ENCODE measurements at places on chromosomes 4 and X. TPM values are rescaled to one million over a fixed set of nuclear protein-coding genes. Genes with fewer than 3 reads are reported as not detected.

GRCh38 chrX:123570011-123570590 is 162.8 kb downstream of the THOC2 start:
- no peak for DNase-seq
- H3K27ac ChIP-seq: peak overlapping the region; percentile 68
- peaks cover 5% of the 10 kb centered on the region for H3K4me1 ChIP-seq
- H3K36me3 ChIP-seq: peaks cover 6% of the 10 kb centered on the region
- H3K27me3 ChIP-seq: no peaks in the 10 kb centered on the region

DNA sequence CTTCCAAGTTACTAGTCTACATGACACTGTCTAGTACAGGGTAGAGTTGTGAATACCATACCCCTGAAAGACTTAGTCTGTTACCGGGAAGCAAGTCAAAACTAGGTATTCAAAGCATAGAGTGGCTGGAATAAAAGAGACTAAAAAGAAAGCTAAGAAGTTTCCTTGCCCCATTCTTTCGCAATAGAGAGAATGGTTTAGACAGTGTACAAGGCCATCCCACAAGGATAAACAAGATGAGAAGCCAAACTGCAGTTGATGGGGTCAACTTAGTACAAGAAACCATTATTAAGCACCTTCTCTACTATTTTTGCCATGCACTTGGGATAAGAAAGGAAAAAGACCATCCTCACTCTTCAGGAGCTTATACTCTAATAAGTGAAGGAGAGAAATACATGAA is 30.3 kb downstream of the AMMECR1 start:
- H3K36me3 ChIP-seq: peaks cover 7% of the 10 kb centered on the region
- no peaks in the 10 kb centered on the region for H3K27me3 ChIP-seq
- H3K4me3 ChIP-seq: no peak overlapping the region
- H3K4me1 ChIP-seq: no peaks in the 10 kb centered on the region
- no peak overlapping the region for H3K27ac ChIP-seq

DNA sequence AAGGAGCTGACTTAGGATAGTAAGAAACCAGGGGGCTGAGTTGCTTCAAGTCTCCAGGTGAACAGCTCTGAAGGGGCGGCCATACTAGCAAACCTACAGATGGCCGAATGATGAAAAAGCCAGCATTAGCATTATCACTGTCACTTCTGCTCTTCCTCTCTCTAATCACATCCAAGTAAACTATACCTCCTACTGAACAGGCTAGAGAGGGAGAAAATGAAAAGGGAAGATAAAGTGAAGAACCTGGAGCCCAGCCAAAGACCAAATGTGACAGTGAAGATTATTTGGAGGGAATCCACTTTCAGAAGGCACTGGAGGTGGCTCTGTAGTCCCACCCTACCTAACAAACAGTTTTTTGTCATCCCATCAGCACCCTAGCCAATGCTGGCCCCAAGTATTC is 50.4 kb upstream of the PRPS1 start:
- H3K27ac ChIP-seq: no peak overlapping the region
- no peaks in the 10 kb centered on the region for H3K4me1 ChIP-seq
- DNase-seq: no peak
- H3K36me3 ChIP-seq: no peaks in the 10 kb centered on the region

DNA sequence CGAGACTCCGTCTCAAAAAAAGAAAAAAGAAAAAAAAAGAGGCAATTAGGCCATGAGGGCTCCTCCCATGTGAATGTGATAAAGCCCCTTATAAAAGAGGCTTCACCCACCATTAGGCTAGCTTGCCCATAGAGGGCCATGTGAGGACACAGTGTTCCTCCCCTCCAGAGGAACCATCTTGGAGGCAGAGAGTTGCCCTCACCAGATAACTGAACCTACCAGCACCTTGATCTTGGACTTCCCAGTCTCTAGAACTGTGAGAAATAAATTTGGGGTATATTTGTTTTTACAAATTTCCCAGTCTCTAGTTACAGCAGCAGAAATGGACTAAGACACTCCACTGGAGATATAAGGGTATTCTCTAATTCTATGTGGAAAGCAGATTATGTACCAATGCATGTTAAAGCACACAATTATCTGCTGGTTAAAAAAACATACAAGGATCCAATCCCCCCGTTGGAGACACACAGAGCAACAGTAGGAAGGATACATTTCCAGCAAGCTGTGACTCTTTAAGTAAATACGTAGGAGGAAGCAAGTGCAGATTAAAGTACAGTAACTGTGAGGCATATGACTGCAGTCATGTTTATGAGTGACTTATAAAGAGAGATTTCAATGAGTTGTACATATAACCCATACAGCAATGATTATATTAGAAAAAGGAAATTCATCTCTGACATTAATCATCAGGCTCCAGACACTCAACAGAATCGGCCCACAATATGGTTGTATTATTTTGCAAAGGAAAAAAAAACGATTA is 21.4 kb downstream of the SH3RF1 start:
- H3K4me3 ChIP-seq: no peak overlapping the region
- no peak for DNase-seq
- peaks cover 6% of the 10 kb centered on the region for H3K36me3 ChIP-seq
- H3K27ac ChIP-seq: peak overlapping the region; percentile 11
- peaks cover 66% of the 10 kb centered on the region for H3K4me1 ChIP-seq

DNA sequence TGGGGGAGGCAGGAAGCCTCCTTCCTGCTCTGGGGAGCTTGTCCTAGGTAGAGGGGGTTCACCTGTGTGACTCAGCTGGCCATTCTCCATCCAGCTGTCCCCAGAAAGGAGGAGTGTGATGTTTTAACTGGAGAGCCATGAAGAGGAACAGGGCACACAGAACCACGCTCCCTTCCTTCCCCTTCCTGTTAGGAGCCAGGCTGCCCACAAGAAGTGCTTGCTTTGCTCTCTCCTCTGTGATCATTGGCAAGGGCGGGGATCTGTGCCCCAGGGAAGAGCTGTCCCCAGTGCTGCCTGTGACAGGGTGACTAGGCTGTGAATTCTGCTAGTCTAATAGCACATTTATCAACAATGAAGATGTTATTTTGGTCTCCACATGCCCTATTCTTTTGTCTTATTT is 169.6 kb upstream of the GATB start:
- H3K27ac ChIP-seq: no peak overlapping the region
- H3K27me3 ChIP-seq: no peaks in the 10 kb centered on the region
- no peak for DNase-seq
- H3K4me3 ChIP-seq: no peak overlapping the region
- H3K4me1 ChIP-seq: peaks cover 3% of the 10 kb centered on the region

GRCh38 chrX:130081421-130082045 is 28.8 kb downstream of the ELF4 start:
- H3K27ac ChIP-seq: peak overlapping the region; percentile 64
- no peak for DNase-seq
- H3K4me3 ChIP-seq: no peak overlapping the region
- peaks cover 32% of the 10 kb centered on the region for H3K4me1 ChIP-seq
- H3K36me3 ChIP-seq: peaks cover 7% of the 10 kb centered on the region
- no peaks in the 10 kb centered on the region for H3K27me3 ChIP-seq

DNA sequence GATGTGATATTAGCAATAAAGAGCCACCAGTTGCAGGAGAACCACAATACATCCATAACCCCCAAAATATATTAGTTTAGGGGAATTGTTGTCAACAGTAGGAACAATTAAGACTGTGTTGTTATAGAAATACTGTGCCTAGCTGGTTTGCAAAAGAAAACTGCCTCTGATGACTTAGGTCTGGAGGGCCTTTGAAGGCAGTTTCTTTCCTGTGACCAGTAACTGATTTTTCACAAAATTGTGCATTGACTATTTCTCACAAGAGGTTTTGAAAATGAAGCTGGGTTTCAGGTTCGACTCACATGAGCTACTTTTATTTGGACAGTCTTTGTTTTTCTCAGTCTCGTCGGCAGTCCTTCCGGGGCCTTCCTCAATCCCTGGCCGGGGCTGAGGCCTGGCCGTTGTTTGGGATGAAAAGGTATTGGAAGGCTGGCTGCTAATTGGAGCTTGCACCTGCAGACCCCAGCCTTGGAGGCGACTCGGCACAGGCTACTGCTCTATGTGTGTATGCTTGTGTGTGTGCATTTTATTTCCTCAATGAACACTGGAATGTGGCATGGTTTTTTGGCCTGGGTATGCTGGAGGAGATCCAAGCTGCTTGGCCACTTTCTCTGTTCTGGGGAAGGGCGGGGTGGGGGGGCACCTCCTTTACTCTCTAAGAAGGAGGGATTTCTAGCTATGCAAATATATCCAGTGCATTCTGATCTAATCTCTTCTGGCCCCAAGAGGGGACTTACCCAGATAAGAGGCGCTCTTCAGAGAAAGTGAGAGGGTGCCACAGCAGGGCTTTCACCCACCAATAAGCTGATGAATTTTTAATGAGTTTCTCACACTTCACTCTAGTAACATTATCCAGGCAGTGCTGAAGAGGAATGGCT is 49.5 kb upstream of the LNX1 start:
- H3K27ac ChIP-seq: peak overlapping the region; percentile 27
- H3K27me3 ChIP-seq: peaks cover 3% of the 10 kb centered on the region
- no peaks in the 10 kb centered on the region for H3K36me3 ChIP-seq
- peaks cover 20% of the 10 kb centered on the region for H3K4me1 ChIP-seq
- no peak overlapping the region for H3K4me3 ChIP-seq

DNA sequence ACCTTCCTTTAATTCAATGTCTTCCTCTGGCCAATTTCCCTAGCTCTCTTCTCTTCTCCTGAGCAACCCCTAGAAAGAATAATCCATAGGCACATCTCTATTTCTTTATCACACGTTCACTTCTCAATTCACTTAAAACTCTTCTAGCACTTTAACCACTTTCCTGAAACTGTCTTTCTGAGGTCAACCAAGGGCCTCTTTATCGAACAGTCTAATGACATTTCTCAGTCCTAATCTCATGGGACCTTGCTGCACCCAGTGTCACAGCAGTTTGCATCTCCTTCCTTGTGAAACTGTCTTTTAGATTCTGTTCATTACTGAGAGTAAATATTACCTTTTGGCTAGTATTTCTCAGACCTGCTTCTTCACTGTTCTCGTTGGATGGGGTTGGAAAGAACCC is 285.3 kb upstream of the RASGEF1B start:
- no peak overlapping the region for H3K27ac ChIP-seq
- DNase-seq: no peak
- H3K36me3 ChIP-seq: no peaks in the 10 kb centered on the region

DNA sequence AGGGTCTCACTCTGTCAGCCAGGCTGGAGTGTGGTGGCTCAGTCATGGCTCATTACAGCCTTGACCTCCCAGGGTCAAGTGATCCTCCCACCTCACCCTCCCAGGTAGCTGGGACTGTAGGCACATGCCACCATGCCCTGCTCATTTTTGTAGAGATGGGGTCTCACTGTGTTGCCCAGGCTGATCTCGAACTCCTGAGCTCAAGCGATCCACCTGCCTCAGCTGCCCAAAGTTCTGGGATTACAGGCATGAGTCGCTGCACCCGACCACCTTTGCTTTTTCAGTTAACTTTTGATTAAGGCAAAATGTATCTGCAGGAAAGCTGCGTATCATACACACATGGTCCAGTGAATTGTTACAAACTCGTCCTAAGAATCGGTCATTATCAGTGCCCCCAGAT is 16.5 kb upstream of the CLCN4 start:
- H3K4me3 ChIP-seq: no peak overlapping the region
- no peaks in the 10 kb centered on the region for H3K4me1 ChIP-seq
- no peak for DNase-seq
- H3K27me3 ChIP-seq: no peaks in the 10 kb centered on the region

DNA sequence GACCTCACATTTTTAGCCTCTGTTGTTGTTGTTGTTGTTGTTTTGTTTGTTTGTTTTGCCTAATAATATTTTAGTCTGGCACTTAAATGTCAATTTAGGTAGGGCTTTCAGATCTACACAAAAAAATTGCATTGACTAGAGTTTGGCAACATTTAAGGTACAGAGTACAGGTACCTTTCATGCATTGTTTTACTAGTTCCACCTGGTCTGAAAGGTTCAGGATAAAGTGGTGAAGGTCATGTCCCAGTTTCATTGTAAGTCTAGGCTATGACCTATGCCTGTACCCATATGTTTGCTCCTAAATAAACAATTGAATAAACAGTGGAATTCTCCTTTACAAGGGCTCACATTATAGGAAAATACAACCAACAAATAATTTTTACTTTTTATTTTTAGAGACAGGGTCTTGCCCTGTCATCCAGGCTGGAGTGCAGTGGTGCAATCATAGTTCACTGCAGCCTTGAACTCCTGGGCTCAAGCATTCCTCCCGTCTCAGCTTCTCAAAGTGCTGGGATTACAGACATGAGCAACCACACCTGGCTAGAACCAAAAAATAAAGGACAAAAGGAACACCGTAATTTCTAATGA is 13.8 kb downstream of the RNF128 start:
- H3K4me1 ChIP-seq: peaks cover 2% of the 10 kb centered on the region
- no peak for DNase-seq
- peaks cover 4% of the 10 kb centered on the region for H3K27me3 ChIP-seq
- H3K27ac ChIP-seq: no peak overlapping the region
- no peaks in the 10 kb centered on the region for H3K36me3 ChIP-seq

DNA sequence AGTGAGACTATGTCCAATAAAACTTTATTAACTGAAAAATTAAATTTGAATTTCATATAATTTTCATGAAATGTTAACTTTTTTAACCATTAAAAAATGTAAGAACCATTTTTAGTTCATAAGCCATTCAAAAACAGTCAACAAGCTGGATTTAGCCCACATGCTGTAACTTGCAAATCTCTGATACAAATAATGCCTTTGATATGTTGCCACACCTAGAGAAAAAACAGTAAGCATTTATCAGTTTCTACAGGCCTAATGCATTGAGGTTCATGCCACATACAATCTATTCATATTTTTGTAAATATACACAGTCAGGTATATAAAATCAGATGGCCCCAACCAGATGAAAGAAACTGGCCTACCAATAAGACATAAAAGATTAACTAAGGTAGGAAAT is 52.8 kb downstream of the LCORL start:
- H3K4me3 ChIP-seq: no peak overlapping the region
- H3K27me3 ChIP-seq: no peaks in the 10 kb centered on the region
- no peaks in the 10 kb centered on the region for H3K36me3 ChIP-seq
- H3K4me1 ChIP-seq: no peaks in the 10 kb centered on the region

DNA sequence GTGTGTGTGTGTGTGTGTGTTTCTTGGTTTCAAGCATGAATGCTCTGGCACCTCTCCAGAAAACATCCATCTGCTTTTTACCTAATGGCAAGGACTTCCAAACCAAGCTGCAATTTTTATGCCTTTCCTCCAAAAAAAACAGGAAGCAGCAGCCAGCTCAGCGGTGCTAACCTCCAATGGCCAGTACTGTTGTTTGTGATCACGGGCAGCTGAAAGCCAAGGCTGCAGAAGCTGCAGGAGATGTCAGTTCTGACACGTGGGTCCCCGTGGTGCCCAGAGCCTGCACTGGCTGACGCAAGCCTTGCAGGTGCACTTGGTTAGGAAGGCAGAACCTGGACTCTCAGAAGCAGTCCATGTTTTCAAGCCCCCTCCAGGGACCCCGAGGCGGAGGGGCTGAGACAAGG is 313.6 kb upstream of the DDX53 start:
- H3K27ac ChIP-seq: no peak overlapping the region
- peaks cover 13% of the 10 kb centered on the region for H3K4me1 ChIP-seq
- no peak overlapping the region for H3K4me3 ChIP-seq
- H3K27me3 ChIP-seq: no peaks in the 10 kb centered on the region
- DNase-seq: no peak
- no peaks in the 10 kb centered on the region for H3K36me3 ChIP-seq

Gene ADH4
- not detected for total RNA-seq

Gene PSAPL1
- total RNA-seq: not detected

Gene CLDN34
- 0.84 TPM for total RNA-seq

Gene CYLC1
- total RNA-seq: not detected
